ENCODE measurements at places on chromosomes 4 and X. TPM values are rescaled to one million over a fixed set of nuclear protein-coding genes. Genes with fewer than 3 reads are reported as not detected.

ELK1 gene
- 24.2 TPM for total RNA-seq

ZMAT1 gene
- total RNA-seq: 0.23 TPM

XKRX gene
- 0.14 TPM for total RNA-seq

PDGFC gene
- 140 TPM for total RNA-seq

DKK2 gene
- total RNA-seq: 0.92 TPM

YY2 gene
- 2.1 TPM for total RNA-seq

RASL11B gene
- total RNA-seq: 0.23 TPM

PPARGC1A gene
- total RNA-seq: not detected

All from smooth muscle cell of the umbilical artery (primary cell).